GM18507 (cell line): ENCODE measurements at places on chromosomes 16 and 17.

DNA sequence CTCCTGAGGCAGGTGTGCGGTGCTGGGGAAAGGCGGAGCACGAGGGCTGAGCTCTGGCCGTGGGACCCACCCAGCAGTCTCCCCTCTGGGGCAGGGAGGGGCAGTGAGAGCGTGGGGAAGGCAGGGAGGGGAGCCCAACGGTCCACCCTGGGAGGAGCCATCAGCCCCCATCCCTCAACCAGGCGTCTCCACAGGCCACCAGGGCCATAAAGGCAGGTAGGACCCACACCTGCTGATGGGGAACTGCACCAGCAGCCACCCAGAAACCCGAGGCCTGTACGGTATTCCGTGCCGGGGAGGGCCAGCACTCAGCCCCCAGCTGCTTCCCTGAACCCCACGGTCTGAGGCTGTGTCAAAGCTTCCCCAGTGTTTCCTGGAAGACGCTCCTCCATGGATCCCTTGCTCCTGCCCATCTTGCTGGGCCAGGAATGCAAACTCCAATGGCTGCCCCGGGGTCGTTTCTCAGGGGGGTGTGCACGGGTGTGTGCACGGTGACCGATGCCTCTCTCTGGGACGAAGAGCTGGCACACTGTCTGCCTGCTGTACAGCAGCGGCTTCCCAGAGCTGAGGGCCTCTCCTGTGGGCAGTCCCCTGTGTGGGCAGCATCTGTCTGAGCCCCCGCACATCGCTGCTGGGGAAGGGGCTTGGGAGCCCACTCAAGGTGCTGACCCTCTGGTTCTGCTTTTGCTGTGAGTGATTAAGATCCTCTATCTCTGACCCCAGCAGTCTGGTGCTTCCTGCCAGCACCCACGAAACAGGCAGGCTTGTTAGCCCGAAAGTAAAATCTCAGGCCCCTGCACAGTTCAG lies 17.2 kb upstream of the METRNL start:
- DNase-seq: no peak

DNA sequence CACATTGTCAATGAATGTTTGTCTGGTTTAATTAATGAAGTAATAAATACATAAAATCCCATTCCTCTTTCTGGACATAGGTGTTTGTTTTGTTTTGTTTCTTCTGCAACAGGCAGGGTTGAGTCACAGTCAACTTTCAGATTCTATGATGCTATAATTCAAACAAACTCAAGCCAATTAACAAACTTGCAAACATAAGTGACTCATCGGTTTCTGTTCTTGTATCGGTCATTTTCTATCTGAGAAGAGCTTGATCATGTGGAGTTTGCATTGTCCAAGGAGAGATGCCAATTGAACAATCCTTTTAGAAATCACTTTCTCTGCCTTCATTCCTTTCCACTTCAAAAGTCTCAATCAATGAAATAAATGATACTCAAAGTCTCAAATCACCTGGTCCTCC lies 294.2 kb upstream of the C16orf82 start:
- DNase-seq: no peak

DNA sequence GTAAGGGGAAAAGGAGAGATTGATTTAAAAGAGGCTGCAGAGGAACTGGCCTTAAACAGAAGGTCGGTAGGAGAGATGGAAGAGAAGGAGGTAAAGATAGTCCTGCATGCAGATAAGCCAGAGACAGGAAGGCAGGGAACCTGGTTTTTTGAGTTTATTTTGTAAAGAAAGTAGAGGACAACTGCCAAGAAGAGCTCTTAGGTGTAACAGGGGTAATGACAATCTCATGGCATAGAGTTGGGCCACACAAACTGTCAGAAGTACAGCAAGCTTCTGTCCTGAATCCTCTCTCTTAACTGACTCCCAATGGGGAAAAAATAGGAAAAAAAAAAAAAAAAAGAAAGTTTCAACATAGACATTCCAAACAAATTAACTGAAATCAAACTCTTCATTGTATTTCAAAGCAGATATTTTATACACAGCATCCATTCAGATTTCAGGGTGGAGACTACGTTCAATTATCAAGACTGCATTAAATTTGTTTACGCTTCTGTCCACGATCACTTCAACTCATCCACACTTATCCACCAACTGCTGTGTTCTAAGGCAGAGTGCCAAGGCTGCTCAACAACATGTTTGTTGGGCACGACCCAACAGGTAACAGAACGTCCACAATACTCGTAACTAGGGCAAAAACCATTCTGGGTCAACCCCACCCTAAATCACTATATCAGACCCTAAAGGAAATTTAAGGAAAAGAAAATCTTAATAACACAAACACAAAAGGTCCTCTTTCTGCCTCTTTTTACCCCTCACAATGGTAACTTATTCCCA lies 34.9 kb downstream of the USP31 start:
- DNase-seq: no peak

- DNase-seq: no peak
Measured at GRCh38 chr16:49396206-49396720, 22.7 kb downstream of the C16orf78 start.

DNA sequence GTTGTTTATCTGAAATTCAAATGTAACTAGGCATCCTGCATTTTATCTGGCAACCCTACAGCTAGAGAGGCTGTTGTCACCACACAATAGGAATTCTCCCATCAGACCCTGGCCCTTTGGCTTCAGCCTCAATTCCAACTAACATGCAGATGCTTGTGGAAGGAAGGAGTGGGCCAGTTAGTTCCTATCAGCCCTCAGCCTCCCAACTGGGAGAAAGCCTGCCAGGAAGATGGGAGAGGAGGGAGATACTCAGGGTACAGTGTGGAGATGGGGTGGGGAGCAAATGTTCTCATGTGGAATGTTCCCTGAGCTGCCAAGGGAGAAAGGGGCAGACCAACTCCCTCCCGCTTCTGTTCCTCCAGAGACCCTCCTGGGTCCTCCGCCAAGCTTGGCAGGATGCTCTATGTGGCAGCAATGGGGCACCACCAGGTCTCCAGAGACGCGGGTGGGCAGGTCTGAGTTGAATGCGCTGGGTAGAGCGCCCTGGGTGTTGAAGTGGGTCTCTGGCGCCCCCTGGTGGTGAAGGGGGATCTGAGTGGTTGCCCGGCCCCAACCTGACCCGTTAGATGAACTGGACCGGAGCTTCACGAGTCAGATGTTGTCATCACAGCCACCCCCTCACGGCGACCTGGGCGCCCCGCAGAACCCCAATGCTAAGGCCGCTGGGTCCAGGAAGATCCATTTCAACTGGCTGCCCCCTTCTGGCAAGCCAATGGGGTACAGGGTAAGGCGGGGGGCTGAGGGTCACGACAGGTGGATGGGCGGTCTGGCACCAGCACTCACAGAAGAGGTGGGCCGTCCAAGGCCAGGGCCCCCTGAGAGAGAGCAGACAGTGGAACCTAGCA lies 15.2 kb downstream of the GALK1 start:
- DNase-seq: peak; percentile 68
